ENCODE measurements at places on chromosomes 7 and 10. TPM values are rescaled to one million over a fixed set of nuclear protein-coding genes. Genes with fewer than 3 reads are reported as not detected.

The PRSS37 gene
- not detected for total RNA-seq

The LBX1 gene
- not detected for total RNA-seq

The TMEM184A gene
- not detected for total RNA-seq

The CACNB2 gene
- not detected for total RNA-seq

The CRHR2 gene
- total RNA-seq, result not detected

The ADAM22 gene
- 1.8 TPM for total RNA-seq

The FAM25G gene
- total RNA-seq, result not detected

Data from activated CD4-positive, alpha-beta memory T cell treated with anti-CD3 and anti-CD28 coated beads for 36 hours (primary cell).